ENCODE measurements at places on chromosomes 2 and 18.
A peak's percentile ranks its signal among the peaks of the same experiment; 100 is the strongest.

DNA sequence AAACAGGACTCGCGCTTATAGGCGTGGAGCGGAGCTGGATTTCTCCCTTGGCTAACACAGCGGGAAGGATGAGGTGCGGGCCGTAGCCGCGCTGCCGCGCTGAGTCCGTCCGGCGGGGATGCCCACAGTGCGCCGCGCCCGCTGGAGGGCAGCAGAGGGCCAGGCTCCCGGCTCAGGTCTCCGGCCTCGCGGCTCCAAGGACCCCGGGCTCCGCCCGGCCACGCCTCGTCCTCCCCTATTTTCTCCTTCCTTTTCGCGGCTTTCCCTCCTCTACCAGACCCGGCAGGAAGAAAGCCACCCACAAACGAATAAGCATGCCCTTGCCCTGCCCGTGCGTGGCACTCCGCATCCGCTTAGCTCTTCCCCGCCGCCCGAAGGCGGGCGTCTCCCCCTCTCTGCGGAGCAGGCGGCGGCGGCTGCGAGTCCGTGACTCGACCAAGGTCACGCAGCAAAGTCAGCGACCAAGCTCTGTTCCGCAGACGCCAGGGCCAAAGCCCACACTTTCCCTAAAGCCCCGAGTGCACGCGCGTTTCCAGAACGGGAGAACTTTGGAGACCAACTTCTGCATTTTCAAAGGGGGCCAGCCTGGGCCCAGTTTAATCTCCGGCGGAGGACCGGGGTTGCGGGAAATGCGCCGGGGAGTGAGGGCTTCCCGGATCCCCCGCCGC lies 48.5 kb downstream of the KCNIP3 start:
- peak; percentile 93 for DNase-seq

DNA sequence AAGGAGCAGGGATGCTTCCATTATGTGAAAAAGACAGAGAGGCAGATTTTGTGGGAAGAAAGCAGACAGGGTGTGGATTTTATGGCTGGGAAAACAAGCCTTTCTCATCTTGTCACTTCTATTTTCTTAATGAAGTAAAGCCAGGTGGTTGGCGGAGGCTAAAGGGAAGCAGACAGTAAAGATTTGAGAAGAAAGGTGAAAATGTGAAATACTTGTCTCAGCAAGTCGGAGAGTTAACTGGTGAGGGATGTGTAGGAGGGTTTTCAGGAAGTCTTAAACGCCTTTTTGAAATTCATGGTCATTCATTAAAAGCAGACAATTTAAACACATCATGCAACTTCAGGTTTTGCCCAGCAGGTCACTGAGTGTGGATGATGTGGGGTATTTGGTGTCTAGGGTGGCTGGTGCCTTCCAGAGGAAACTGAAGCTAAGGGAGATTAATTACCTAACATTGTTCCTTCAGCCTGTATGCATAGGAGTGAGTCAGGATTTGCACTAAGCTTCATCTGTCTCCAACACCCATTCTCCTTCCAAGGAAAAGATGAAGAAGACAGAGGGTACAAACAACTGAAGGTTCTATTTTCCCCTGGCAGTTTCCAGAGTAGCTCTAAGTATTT lies 20.7 kb downstream of the SLC14A2 start:
- DNase-seq = peak; percentile 13

DNA sequence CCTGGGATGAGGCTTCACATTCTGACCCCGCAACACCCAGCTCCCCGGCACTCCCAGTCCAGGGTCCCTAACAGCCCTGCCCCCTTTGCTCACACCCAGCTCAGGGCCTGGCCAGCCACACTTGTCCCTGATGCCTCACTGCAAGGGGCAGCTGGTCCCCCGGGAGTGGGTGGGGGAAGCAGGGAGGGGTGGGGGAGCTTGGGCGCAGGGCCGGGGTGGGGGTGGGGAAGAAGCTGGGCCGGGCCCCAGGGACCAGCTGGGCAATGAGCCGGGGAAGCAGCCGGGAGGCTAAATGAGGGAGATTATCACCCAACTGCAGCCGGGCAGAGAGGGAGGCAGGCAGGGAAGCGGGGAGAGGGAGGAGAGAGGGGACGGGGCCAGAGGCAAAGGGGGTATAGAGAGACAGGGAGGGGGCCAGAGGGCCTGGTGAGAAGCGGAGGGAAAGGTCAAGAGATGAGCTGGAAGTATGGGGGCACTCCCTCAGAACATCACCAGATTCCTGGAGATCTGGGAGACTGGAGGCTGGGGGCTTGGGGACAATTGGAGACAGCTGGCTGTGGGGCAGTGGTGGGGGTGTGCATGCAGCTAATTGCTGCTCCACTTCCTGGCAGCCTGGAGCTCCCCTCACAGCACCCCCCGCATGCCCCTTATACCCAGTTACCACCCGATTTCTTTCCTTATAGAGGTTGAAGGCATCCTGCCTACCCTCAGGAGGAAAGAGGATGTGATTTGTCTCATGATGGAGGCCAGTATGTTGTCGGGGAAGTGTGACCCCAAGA lies 2.5 kb upstream of the ASIC4 start:
- no peak for DNase-seq

DNA sequence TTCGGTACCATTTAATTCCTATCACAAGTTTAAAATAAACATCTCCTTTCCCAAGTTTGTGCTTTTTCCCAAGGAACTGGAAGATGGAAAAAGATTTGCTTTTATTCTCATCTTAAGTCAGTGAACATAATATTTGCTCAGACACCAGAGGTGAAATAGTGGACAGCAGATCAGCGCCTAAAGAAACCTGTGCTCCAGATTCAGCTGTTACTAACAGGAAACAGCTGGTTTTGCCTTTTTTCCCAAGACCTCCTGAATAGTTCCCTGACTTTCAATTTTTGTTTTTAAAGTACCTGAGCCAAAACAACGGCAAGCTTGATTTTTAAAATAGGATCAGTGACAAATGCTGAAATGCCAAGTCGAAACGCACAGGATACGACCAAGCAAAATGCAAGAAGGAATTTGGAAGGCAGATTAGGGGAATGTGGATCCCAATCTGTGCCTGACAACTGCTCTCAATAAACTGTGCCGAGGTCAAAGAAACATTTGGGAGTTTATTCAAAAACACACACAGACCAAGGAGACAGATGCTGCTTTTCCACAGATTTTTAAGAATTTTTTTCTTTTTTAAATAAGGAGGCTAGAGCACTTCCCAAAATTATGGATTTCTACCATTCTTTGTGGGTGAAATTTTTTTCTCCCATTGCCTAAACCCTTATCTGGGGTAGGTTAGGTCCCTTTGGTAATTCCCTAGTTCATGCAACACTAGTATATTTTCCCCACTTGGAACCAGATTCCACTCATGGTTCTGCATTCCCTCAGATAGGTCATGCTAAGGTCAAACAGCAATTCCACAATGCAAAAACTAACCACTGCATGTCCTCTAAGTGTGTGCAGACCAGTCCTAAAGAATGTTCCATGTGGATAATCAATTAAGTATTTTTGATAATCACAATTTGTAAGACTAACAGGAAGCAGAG lies 121.5 kb upstream of the PDE1A start:
- DNase-seq = peak; percentile 12

DNA sequence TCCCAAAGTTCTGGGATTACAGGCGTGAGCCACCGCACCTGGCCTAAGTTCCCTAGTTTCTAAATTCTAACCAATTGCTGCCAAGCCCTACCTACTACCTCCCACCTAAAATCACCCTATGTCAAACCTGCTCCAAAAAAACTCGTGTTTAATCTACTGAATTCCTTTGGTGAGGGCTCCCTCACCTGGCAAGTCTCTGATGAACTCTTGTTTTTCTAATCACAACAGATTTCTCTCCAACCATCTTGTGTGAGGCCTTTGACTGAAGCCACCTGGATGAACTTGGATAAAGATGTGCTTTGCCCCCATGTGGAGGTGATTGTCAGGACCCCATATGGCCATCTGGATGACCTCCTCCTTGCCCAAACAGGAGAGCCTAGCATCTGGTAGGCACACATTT lies 17.4 kb upstream of the SLC35G4 start:
- DNase-seq = no peak

GRCh38 chr2:2056531-2056930 lies 274.5 kb downstream of the MYT1L start:
- no peak for DNase-seq

DNA sequence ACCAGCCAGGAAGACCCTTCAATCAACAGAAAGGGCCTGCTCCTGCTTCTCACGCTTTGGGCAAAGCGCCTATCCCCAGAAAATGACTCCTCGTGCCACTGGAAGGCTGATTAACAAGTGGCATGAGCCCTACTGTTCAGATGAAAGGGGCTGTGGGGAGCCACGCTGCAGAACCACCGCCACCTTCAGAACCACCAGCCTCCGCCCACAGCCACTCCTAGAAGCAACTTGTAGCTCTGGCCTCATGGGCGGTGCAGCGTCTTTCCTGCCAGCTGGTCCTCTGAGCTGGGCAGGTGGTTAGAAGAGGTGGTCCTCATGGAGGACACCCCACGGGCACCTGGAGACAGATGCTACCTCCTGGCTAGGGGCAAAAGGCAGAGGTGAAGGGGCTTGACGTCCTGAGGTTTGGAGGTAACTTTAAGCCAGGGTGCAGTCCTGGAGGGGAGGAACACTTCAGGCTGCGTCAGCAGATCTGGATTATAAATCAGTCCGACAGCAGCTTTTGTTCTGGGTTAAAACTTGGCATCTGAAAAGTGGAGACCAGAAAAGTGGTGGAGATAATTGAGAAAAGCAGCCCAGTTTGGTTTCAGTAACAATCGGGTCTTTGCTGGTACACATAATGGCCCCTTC lies 861 bp upstream of the SEMA4C start:
- peak; percentile 31 for DNase-seq

DNA sequence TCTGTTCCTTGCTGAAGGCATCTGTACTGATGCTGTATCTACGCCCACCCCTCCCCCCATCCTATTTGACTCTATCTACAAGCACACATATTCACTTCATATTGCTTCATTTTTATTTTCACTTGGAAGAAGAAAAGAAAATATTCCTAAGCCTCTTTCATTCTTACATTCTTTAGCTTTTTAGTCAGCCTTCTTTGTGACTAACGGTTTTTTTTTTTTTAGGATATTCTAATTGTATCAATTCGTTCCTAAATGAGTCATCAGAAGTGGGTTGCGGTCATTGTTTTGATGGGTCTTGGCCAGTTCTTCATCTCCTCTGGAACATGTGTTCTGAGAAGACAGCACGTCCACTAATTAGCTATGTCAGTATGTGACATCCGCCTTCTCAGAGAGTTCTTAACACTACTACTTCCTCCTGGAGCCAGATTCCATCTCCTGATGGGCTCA lies 88.7 kb downstream of the MYO1B start:
- DNase-seq = peak; percentile 92

DNA sequence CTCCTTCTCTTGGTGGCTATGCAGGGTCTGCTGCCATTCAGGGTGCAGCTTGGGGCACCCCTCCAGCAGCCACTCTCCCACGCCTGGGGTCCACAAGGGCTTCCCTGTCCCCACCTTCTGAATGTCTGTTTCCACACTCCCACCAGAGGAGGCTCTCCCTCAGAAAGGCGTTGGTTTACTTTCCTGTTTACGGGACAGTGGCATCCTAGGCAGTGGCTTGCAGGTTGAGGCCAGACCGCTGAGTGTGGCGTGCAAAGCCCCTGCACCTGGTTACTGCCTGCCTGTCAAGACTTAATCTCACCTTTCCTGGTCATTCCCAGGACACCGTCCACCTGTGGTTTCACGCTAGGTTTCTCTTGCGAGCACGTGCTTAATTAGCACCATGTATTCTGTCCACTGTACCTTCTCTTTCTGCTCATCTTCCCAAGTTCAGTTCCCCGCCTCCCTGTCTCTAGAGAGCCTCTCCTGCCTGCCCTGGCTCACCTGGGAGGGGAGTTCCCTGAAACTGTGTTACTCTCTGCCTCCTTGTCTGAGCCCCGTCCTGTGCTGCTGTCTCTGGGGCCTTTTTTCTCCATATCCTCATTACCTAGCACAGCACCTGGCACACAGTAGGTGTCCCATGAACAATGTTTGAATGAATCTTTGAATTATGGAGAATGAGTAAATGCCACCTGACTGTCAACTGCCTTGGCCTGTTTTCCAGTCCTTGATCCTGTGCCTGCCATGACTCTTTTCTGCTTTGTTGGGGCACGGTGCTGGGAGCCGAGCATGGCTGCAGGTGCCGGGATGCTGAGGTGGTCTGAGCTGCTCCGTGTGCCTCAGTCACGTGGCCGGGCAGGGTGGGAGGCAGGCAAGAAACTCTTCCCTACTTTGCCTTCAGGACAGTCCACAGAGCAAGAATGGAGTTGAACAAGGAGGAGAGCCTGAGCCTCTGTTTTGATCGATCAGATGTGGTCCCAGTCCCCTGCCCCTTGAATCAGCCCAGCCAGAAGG lies 56.4 kb downstream of the ARHGEF4 start:
- DNase-seq = no peak

- DNase-seq = no peak
These were observed 116.9 kb downstream of the TMEM131 start for GRCh38 chr2:97878865-97879264.

DNA sequence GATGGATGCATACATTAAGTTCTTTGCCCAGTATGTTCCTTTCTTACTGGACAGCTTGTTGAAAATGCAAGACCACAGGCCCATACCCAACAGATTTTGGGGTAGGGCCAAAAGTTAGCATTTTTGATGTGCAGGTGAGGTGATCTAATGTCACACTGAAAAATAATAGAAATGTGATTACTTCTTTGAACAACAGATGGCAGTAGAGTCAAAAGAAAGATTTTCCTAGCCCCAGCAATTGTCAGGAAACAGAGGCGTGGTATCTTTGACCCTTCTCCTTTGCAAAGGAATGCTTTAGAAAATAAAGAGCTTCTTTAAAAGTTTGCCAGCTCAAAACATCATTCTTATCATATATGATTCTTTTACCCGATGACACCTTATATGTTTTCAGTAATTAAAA lies 343.6 kb upstream of the SYT4 start:
- DNase-seq = peak; percentile 50

DNA sequence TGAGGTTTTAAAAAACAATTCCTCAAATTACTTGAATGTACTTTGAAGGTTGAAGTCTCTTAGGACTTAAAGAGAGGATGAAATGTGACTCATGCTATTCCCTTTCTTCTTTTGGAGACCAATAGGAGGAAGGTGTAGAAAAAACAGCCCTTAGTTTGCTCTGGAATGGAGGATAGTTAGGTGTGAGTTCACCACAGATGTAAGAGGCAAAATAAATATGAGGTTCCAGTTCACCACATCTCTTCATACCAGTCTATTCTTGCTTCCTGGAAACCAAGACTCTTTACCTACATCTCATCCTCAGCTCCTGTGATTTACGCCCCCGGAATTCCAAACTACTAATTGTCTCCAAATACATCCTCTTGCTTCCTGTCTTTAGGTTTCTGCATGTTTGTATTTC lies 77.5 kb upstream of the TTC21B start:
- DNase-seq = peak; percentile 32

DNA sequence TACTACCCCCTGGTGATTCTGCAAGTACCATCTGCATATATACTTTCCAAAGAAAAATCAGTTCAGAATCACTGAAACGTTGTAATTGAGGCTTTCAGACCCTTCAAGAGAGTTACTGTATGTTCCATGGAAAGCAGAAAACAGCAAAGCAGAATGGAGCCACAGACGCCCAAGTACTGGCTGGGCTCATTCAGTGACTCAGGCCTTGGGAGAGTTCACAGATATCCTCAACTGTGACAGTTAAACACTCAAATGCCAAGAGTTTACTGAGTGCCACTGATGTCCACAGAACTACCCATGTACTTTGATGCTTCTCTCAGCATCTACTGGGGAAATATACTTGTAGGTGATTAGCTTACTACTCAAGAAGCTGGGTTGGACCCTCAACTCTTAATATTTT lies 303.4 kb downstream of the TCF4 start:
- DNase-seq = peak; percentile 43

Measured in GM23248 (cell line).